Stimulated activated CD8-positive, alpha-beta memory T cell treated with anti-CD3 and anti-CD28 coated beads, Interleukin-2, amount 100 ng/mL, for 1 hour (primary cell): ENCODE measurements at places on chromosomes 12 and 14.

DNA sequence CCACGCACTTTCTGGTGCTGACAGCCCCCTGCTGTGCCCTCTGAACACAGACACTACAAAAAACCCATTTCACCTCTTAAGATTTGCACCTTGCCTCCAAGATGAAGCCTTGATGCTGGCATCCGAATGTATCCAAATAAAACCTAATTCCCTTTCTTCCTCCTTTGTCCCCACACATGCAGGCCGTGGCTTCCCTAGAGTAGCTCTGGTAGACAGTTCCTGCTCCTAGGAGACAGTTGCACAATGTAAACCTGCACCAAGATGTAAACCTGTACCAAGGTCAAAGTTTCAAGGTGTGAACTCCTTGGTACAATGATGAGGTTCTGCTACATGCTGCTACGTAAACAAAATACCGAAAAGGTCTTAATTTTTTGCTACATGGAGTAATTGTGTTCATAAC lies 625 bp upstream of the ABHD12B start:
- DNase-seq = no peak

DNA sequence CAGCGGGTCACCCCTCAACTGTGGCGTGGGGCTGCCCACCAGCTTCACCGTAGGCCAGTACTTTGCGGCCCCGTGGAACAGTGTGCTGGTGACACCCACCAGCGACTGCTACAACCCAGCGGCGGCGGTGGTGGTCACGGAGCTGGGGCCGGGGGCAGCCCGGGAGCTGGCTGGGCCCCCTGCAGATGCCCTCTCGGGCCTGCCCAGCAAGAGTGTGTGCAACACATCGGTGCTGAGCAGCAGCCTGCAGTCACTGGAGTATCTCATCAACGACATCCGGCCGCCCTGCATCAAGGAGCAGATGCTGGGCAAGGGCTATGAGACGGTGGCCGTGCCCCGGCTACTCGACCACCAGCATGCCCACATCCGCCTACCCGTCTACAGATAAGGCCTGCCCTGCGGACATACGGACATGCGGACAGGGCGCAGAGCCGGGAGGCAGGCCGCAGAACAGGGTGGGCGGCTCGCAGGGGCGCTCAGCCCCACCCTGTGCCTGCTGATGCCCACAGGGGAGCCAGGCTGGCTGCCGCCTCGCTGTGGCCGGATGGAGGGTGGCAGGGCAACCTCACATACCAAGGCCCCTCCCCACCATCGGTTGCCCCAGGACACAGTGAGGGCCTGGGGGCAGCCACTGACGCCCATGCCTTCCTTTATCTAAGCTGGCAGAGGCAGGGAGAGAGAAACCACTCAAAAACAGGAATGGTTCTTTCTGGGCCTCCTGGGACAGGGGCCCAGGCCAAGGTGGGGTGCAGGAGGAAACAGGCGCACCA lies 55.5 kb downstream of the FAM222A start:
- DNase-seq = no peak

- no peak for DNase-seq
Measured at GRCh38 chr14:92459950-92460421, 53.6 kb upstream of the RIN3 start.

- DNase-seq = no peak
Measured at GRCh38 chr14:91135039-91135438, 21.2 kb downstream of the DGLUCY start.

GRCh38 chr14:58752771-58753201 lies 115.0 kb downstream of the DACT1 start:
- no peak for DNase-seq

- DNase-seq = no peak
Measured at GRCh38 chr12:131682510-131682895, 28.4 kb upstream of the SFSWAP start.

DNA sequence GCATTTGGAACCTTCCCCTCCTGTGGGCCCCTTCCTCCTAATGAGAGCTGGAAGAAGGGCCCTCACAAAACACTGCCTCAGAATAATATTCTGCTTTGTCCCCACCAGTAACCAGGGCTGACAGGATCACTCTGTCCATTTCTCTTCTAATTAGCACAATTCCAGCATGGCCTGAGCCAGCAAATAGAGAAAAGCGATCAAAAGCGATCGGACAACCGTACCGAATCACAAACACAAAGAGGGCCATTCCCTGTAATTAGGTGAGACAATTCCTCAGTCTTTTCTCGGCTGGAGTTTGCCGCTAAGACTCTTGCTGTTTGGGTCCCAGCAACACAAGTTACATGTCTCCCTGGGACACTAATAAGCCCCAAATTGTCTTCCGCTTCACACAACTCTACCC lies 35.6 kb upstream of the VSX2 start:
- no peak for DNase-seq

- DNase-seq = no peak
Measured at GRCh38 chr12:54053751-54054741, at the start of gene HOXC4. HOXC4 (plus strand) TSS chr12:54053835; CDS start chr12:54053923, 88 bp downstream.

- no peak for DNase-seq
Measured at GRCh38 chr12:93093243-93093642, 164.1 kb upstream of the EEA1 start.

- no peak for DNase-seq
Measured at GRCh38 chr14:75425446-75425845, 2.4 kb upstream of the JDP2 start.

DNA sequence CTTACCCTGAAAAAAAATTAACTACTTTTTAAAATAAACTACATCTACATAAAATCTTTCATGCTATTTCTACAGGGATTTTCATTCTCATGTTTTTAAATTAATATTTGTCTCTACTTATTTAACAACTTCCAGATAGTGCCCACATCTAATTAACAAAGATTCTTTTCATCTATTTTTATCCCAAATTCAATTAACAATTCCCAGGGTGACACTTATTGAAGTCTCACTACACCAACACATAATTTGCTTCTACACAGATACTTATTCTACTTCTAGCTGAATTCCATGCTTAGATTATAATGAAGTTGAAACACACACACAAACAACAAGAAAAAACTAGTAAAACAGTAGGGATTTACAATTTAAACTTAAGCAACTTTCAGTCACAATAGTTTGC lies 336.6 kb downstream of the ACSS3 start:
- DNase-seq = no peak

DNA sequence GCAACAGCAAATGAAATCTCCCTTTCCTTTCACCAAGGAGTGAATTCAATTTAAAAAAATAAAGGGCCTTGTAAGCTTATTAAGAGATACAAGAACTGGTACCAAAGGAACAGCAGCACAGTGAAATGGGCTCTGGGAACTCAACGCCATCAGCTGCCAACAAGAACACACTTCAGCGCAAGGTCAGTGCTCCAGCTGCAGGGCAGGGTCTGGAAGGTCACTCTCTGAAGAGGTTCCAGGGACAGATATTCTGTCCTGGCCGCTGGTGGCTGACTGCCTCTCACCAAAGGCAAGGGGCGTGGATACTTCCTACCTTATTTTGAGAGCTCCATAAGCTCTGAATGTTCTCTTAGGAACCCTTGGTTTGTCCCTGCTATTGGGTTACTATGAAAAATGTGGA lies 186.6 kb downstream of the CALM1 start:
- DNase-seq = no peak

DNA sequence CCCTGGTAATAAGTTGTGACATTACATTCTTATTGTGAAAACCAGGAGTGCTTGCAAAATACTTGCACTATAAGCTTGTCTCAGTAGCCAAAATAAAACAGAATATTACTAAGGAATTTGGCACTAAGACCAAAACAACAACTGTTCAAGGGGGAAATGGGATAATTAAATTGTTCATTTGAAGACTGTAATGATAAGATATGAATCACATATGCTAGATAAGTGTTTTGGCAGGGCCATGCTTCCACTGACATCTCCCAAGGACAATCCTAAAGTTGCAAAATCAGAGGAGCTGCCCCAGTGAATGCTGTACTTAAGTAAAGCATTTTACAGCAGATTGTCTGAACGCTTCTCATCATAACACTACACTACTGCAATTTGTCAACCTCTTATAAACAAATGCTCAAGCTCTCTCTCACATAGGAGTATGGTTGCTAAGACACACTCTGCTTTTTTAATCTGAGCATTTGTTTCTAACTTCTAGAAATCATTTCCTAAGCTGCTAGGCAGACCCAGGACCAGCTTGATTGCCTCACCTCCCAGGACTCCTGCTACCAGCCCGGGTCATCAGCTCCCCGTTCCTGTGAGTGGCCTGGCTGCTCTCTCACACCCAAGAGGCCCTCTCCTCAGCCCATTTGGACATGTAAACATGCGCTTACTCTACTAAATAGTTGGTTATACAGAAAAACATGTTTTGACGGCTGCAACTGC lies 191.5 kb downstream of the PAX9 start:
- no peak for DNase-seq

DNA sequence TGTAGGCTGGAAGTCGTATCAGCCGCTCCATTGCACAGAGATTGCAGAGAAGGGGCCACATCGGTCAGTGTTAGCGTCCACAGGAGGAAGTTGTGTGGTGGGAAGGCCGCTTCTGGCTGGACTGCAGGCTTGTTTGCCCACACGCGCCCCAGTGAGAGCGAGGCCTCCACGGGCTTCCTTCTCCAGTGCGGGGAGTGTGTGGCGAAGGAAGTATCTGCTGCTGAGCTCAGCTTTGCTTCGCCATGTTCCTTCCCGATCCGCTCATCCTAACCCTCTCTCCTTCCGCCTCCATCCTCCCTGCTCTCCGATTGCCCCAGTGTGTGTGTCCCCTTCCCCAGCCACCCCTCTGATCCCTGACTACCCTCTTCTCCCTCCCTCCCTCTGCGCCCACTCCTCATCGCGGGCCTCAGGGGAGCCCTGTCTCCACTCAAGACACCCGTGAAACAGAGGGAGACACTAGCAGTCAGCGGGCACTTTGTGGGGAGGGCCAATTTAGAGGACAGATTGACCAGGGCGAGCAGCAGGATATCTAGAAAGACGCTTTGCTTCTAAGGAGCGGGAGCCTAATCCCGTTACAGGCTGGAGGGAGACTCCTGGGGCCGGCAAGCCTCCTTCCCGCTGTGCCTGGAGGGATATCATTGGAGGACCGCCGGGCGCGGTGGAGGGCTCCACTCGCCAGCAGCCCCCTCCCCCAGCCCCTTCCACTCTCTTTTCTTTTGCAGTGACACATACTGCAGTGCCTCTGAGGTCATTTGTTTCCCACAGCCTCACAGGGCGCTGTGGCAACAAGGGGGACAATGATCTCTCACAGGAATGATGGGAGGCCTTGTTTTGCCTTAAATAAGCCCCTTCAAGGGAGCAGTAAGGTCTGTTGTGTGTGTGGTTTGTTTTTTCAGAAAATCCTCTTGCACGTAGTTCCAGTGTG lies 428.8 kb downstream of the ZFP36L1 start:
- DNase-seq = no peak

DNA sequence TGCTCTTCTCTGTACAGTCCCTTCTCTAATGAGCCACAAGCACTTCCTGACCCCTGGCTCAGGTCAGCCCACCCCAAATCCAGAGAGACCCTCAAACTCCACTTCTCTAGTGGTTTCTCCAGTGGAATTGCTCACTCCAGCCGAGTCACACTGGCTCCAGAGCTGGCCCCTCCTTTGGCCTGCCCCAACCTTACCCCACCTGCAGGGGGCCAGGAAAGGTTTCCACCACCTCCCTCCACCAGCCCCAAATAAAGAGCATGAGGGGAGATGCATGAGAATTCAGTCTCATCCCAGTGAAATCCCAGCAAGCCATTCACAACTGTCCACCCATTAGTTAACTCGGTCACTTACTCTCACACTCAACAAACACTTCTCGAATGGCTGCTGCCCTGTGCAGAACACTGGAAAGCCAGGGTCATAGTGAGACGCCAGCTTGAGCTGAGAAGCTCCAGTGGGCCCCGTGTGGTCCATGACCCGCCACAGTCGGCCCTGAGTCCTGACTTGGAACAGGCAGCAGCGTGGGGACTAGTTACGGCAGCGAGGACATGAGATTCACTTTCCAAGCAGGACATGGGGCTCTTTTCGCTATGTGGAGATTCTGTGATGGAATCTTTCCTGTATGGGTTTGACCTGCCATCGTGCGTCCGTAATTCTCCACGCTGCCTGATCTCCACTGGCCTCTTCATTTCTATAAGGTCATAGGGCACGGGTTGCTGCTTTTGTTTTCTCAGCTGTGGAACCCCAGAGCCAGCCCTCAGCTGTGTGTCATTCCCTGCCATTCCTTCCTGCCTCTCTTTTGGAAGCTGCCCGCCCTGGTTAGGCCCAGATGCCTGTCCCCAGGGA lies 44.2 kb downstream of the SLC6A12 start:
- DNase-seq = no peak

DNA sequence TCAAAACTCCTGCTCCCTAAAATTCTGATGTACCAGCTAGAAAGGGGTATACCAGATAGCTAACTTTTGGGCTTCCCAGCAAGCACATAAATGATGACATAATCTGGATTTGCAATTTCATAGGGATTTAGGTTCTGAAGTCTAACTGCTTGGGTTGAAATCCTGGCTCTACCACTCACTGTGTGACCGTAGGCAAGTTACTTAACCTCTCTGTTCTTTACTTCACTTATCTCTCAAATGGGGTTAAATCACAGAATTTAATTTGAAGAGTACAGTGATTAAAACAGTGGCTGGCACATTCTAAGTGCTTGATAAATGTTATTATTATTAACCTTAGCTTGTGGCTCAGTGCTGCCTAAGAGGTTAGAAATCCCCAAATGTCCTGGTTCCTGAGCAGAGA lies 49.1 kb upstream of the NUAK1 start:
- DNase-seq = no peak

GRCh38 chr14:64878837-64879634 lies 671 bp downstream of the SPTB start:
- no peak for DNase-seq

GRCh38 chr12:2095878-2096277 lies 43.1 kb downstream of the CACNA1C start:
- no peak for DNase-seq

DNA sequence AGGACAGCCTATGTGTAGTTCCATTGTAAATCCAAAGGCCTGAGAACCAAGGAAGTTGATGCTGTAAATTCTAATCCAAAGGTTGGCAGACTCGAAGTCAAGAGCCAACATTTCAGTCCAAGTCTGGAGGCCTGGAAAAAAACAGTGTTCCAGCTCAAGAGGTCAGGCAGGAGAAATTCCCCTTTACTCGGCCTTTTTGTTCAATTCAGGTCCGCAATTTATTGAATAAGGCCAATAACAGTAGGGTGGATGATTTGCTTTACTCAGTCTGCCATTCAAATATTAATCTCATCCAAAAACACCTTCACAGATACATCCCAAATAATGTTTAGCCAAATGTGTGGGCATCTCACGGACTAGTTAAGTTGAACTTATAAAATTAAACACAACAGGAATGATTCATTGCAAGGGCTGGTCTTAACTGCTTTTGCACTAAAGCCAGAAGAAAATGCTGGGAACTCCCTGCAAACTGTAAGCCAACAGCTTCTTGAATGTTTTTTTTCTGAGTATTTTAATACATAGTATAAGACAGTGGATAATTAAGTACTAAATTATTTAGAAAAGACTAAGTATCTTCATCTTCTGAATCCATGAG lies 197.4 kb upstream of the GARIN6 start:
- DNase-seq = no peak

GRCh38 chr14:77872983-77873382 lies 73.1 kb downstream of the ADCK1 start:
- DNase-seq = no peak

- no peak for DNase-seq
Measured at GRCh38 chr12:4736091-4736490, 15.9 kb downstream of the GALNT8 start.

- DNase-seq = no peak
Measured at GRCh38 chr12:464484-465267, 4.9 kb downstream of the B4GALNT3 start.

GRCh38 chr12:59164226-59164625 lies 243.9 kb upstream of the LRIG3 start:
- DNase-seq = no peak
